Osteocyte (in vitro differentiated cells): ENCODE measurements at places on chromosomes 3 and 15. TPM values are rescaled to one million over a fixed set of nuclear protein-coding genes. Genes with fewer than 3 reads are reported as not detected.

- H3K27me3 ChIP-seq: no peaks in the 10 kb centered on the region
- no peak overlapping the region for H3K27ac ChIP-seq
- H3K4me1 ChIP-seq: no peaks in the 10 kb centered on the region
Observed at GRCh38 chr3:146975476-146975875, 370.3 kb upstream of the PLSCR5 start.

DNA sequence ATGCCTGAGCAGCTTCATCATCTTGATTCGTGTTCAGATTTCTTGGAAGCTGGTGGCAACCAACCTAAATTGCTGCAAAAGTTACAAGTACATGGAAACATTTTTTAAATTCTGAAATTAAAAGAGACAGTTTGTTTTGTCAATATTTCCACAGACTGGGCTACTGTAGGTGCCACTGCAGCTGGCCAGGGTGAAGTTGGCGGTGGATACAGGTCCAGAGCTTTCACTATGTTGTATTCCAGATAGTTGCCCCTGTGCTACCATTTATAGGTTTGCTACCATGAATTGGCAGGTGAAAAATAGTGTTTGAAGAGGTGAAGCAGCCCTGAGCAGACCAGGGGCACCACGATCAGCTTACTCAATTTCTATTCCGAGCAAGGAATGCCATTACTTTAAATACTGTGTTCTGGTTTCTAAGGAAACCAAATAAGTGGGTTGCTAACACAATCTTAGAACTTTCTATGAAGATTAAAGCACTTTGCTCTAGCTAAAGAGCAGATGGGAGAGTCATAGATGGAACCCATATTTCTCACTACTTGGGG, 21.2 kb upstream of the SHC4 start:
- H3K36me3 ChIP-seq: peaks cover 8% of the 10 kb centered on the region
- no peak for DNase-seq
- peak overlapping the region; percentile 17 for H3K27ac ChIP-seq
- H3K4me3 ChIP-seq: no peak overlapping the region
- peaks cover 23% of the 10 kb centered on the region for H3K4me1 ChIP-seq

- H3K36me3 ChIP-seq: peaks cover 21% of the 10 kb centered on the region
- H3K4me1 ChIP-seq: peaks cover 30% of the 10 kb centered on the region
- H3K27me3 ChIP-seq: no peaks in the 10 kb centered on the region
Observed at GRCh38 chr3:123546133-123546755, 38.6 kb downstream of the HACD2 start.

- H3K4me1 ChIP-seq: peaks cover 5% of the 10 kb centered on the region
- no peak for DNase-seq
- peaks cover 43% of the 10 kb centered on the region for H3K27me3 ChIP-seq
- H3K36me3 ChIP-seq: no peaks in the 10 kb centered on the region
- H3K4me3 ChIP-seq: no peak overlapping the region
Observed at GRCh38 chr3:195806916-195807231, 4.9 kb downstream of the MUC4 start.

- H3K4me3 ChIP-seq: peak overlapping the region; percentile 45
- no peak for DNase-seq
- peak overlapping the region; percentile 95 for H3K27ac ChIP-seq
- H3K27me3 ChIP-seq: no peaks in the 10 kb centered on the region
- peaks cover 36% of the 10 kb centered on the region for H3K4me1 ChIP-seq
Observed at GRCh38 chr15:78797951-78798350, 13.3 kb downstream of the ADAMTS7 start.

DNA sequence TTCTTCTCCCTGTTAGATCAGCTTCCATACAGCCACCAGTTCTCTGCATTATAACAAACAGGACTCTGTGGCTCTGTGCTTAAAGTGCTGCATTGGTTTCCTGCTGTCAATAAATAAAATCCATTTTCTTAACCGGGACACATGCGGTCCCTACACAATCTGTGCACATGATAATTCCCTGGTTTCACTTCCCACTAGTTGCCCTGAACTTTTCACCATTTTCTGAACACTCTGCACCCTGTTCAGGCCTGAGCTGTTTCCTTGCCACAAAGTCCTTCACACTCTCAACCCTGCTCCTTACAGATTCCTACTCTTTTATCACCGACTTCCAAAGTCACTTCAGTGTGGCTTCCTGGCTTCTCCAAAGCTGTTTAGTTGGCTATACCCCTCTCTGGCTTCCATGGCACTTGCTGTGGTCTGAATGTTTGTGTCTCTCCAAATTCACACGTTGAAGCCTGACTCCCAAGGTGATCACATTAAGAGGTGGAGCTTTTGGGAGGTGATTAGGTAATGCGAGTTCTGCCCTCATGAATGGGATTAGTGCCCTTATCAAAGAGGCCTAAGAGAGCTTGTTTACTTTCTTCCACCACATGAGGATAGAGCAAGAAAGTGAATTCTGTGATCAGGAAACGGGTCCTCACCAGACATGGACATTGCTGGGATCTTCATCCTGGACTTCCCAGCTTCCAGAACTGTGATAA, 233.4 kb downstream of the CHST2 start:
- no peaks in the 10 kb centered on the region for H3K27me3 ChIP-seq
- peaks cover 2% of the 10 kb centered on the region for H3K4me1 ChIP-seq
- H3K36me3 ChIP-seq: no peaks in the 10 kb centered on the region
- DNase-seq: no peak
- H3K27ac ChIP-seq: no peak overlapping the region

TM6SF1 gene
- total RNA-seq: 5.6 and 5.9 TPM in 2 replicates

- H3K27me3 ChIP-seq: no peaks in the 10 kb centered on the region
- H3K36me3 ChIP-seq: peaks cover 9% of the 10 kb centered on the region
- no peak overlapping the region for H3K27ac ChIP-seq
- H3K4me3 ChIP-seq: peak overlapping the region; percentile 35
- no peak for DNase-seq
- H3K4me1 ChIP-seq: peaks cover 79% of the 10 kb centered on the region
Observed at GRCh38 chr3:30611613-30612436, 5.4 kb downstream of the TGFBR2 start.

DNA sequence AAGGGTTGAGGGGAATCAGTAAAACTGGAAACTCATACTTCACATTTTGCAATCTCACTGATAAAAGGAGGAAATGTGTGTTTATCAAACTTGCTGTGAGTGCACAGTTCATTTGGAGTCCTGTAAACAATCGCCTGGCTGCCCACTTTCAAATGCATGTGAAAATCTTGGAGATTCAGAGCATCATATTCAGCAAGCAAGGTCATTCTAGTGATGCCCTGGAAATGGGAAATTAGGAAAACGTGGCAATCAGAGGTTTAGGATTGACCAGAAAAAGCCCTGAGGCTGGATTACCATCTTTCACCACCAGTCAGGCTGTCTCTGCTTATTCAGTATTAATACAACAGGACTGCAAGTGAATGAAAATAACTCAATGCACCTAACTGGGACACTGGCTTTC, 23.9 kb downstream of the DPH6 start:
- peaks cover 20% of the 10 kb centered on the region for H3K4me1 ChIP-seq
- H3K27me3 ChIP-seq: no peaks in the 10 kb centered on the region
- H3K36me3 ChIP-seq: peaks cover 17% of the 10 kb centered on the region
- DNase-seq: no peak

DNA sequence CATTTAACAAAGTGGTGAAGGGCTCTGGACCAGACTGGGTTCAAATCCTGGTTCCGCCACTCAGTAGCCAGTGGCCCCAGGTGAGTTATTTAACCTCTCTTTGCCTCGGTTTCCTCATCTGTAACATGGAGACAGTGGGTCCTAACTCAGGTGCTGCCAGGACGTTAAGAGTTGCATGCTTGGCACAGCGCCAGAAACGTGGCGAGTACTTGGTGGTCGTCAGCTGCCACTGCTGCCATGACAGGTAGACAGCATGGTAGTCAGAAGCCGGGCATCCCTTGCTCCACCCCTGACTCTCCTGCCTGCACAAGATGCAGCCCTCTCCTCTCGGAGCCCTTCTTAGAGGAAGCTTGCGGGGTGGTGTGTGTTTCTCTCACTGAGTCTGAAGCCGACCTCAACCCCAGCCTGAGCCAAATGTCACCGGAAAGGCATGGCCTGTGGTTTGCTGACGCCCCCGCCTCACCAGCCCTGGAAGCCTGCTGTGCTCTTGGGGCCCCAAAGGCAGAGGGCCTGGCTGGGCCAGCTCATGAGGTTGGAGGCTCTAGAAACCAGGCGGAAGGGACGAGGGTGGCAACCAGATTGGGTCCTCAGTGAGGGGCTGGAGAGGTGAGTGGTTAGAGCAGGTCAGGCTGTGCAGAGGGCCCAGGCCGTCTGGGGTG, 160.8 kb upstream of the TLE3 start:
- no peak overlapping the region for H3K4me3 ChIP-seq
- H3K27ac ChIP-seq: no peak overlapping the region
- no peak for DNase-seq
- no peaks in the 10 kb centered on the region for H3K36me3 ChIP-seq
- peaks cover 77% of the 10 kb centered on the region for H3K27me3 ChIP-seq

- no peaks in the 10 kb centered on the region for H3K4me1 ChIP-seq
- no peak overlapping the region for H3K4me3 ChIP-seq
- H3K27me3 ChIP-seq: peaks cover 40% of the 10 kb centered on the region
- H3K27ac ChIP-seq: no peak overlapping the region
Observed at GRCh38 chr15:101498717-101499480, 9.4 kb upstream of the PCSK6 start.

RFC4 gene
- 17.2 and 18.1 TPM in 2 replicates for total RNA-seq

GRCh38 chr15:39125904-39126303, 455.0 kb upstream of the THBS1 start:
- peaks cover 46% of the 10 kb centered on the region for H3K4me1 ChIP-seq
- H3K27me3 ChIP-seq: no peaks in the 10 kb centered on the region
- no peak overlapping the region for H3K4me3 ChIP-seq
- no peak overlapping the region for H3K27ac ChIP-seq

SLC12A1 gene
- total RNA-seq: not detected in 2 replicates

DNA sequence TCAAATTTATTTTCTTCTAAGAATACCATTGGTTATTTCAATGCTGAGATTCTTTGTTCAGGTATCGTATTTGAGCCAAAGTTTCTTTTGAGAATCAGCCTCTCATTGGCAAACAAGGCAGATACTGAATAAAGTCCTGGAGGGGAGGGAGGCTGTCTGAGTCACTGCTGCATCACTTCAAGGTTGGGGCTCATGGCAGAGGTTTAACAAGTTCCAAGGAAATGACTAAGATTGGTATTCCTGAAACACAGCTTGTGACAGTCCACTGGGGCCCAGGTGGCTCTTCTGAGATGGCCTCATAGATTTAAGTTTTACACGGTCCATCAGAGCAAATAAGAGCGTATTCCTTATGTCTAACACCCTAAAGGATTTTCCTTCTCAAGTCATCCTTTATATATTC, 213.8 kb upstream of the STAC start:
- DNase-seq: no peak
- no peaks in the 10 kb centered on the region for H3K36me3 ChIP-seq
- no peaks in the 10 kb centered on the region for H3K27me3 ChIP-seq
- no peak overlapping the region for H3K27ac ChIP-seq
- no peak overlapping the region for H3K4me3 ChIP-seq

CCDC39 gene
- not detected in 2 replicates for total RNA-seq

NEK11 gene
- 5.1 and 6.2 TPM in 2 replicates for total RNA-seq

DNA sequence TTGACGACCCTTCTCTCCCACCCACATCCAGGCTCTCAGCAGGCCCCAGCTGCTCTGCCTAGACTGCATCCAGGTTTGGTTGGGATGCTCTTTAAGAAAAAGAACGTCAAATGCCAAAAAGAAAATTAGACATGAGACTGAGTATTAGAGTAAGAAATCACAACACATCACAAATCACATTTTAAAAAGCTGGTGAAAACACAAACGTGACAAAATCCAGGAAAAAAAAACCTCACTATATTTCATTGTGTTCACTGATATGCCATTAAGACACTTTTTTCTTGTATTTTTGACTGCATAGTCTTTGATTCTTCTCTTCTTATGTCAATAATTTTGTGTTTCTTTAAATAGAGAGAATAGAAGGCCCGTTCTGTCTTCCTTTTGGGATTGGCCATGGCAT, 243.7 kb downstream of the TLE3 start:
- peak overlapping the region; percentile 79 for H3K27ac ChIP-seq
- H3K4me3 ChIP-seq: no peak overlapping the region
- DNase-seq: no peak
- H3K27me3 ChIP-seq: no peaks in the 10 kb centered on the region
- no peaks in the 10 kb centered on the region for H3K36me3 ChIP-seq
- H3K4me1 ChIP-seq: peaks cover 49% of the 10 kb centered on the region

CHMP2B gene
- 36.9 and 41.9 TPM in 2 replicates for total RNA-seq

- H3K4me1 ChIP-seq: peaks cover 25% of the 10 kb centered on the region
- no peak overlapping the region for H3K4me3 ChIP-seq
- peaks cover 15% of the 10 kb centered on the region for H3K27me3 ChIP-seq
- peaks cover 7% of the 10 kb centered on the region for H3K36me3 ChIP-seq
- no peak for DNase-seq
Observed at GRCh38 chr3:48399387-48400172, 27.6 kb downstream of the FBXW12 start.

DNA sequence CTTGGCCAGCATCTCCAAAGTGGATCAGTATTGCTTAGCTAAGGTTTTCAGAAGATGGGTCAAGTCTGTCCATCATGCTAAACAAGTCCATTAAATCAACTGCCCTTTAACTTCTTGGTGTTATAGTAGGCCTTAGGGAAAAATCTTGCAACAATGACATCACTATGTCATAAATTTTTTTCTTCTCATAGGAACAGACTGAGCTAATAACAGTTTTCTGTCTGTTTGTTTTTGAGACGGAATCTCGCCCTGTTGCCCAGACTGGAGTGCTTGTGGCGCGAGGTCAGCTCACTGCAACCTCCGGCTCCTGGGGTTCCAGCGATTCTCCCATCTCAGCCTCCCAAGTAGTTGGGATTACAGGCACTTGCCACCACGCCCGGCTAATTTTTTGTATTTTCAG, 94.2 kb downstream of the EFL1 start:
- no peak overlapping the region for H3K27ac ChIP-seq
- no peak for DNase-seq
- no peak overlapping the region for H3K4me3 ChIP-seq
- H3K4me1 ChIP-seq: peaks cover 11% of the 10 kb centered on the region
- no peaks in the 10 kb centered on the region for H3K27me3 ChIP-seq

RTP1 gene
- total RNA-seq: not detected in 2 replicates

GRCh38 chr15:47817969-47818548, 100.8 kb downstream of the SEMA6D start:
- no peak for DNase-seq
- no peaks in the 10 kb centered on the region for H3K36me3 ChIP-seq
- no peak overlapping the region for H3K27ac ChIP-seq
- peaks cover 19% of the 10 kb centered on the region for H3K27me3 ChIP-seq
- peaks cover 2% of the 10 kb centered on the region for H3K4me1 ChIP-seq
- no peak overlapping the region for H3K4me3 ChIP-seq

NTRK3 gene
- not detected in 2 replicates for total RNA-seq

DNA sequence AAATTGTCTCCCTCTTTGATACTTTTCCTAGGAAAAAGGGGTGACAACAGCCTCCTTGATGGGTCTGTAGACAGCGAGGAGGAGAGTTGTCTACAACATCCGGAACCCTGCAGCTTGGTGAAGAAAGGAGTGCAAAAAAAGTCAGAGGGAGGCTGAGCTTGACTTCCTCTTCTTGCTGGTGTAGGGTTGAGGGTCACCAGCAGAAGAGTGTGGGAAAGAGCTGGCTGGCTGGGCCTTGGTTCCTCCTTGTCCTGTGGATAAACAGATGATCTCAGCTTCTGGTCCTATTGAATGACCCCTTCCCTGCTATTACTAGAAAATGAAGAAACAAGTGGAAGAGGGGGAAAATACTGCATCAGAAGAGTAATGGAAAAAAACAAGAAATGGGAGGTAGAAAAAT, 20.4 kb downstream of the SLC7A14 start:
- no peak overlapping the region for H3K4me3 ChIP-seq
- peaks cover 32% of the 10 kb centered on the region for H3K4me1 ChIP-seq
- no peaks in the 10 kb centered on the region for H3K27me3 ChIP-seq
- no peaks in the 10 kb centered on the region for H3K36me3 ChIP-seq
- DNase-seq: no peak
